Tibial nerve (tissue), 4 donors: ENCODE measurements at places on chromosomes 6 and 20.
A peak's percentile ranks its signal among the peaks of the same experiment; 100 is the strongest.

- DNase-seq = no peak
These were observed 20.2 kb downstream of the COL11A2 start for GRCh38 chr6:33171880-33172687.

DNA sequence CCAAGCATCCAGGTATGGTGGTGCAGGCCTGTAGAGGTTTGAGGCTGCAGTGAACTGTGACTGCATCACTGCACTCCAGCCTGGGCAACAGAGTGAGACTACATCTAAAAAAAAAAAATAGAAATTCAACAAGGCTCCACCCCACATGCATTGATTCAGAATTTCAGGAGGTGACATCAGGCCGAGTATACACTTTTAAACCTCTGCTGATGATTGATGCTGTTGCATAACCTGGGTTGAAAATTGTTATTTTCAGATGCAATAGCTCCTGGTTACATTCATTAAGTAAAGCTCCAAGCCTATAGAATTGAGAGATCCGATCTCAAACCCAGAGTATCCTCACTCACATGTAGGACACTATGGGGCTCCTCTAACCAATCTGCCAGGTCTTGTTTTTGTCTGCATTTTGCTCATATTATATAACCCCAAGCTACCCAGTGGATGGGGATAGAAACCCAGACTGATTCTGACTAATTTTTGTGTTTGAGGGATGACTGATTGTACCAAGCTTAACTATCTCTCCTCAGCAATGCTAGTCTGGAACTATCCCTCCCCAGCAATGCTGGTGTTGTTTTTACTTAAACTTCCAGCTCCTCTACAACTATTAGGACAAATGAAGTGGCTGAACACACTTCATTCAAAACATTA lies 123.5 kb upstream of the PREP start:
- DNase-seq = no peak

DNA sequence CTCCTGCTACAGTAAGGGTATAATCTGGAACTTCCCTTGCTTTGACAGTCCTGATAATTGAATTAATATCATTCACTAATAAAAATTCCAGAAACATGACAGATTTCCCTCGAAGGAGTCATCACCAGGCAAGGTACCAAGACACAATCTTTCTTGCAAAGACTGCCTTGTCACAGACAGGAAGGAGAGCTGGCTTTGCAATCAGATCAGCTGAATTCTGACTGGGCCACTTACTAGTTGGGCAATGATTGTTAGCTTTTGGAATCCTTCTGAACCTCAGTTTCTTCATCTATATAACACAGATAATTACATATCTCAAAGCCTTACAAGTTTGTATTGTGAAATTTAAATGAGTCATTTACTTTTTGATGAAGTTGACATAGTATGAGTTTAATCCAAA lies 344.2 kb downstream of the RFPL4B start:
- DNase-seq = peak; percentile 5

DNA sequence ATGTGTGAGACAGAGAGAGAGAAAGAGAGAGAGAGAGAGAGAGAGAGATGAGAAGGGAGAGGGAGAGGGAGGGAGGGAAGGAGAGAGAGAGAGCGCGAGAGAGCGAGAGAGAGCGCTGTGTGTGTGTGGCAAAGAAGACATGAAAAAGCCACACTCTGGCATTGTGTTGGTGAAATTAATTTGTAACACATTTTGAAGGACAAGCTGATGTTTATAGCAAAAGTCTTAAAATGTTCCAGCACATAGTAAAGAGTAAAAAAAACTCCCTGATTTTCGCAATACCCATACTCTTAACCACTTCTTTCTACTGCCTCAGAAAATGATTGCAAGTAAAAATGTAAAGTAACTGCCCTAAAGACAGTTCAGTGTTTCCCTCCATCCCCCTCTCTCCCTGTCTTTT lies 56.7 kb downstream of the SLC22A1 start:
- no peak for DNase-seq

GRCh38 chr20:33232486-33233072 lies 3.2 kb upstream of the BPIFA1 start:
- DNase-seq = no peak

DNA sequence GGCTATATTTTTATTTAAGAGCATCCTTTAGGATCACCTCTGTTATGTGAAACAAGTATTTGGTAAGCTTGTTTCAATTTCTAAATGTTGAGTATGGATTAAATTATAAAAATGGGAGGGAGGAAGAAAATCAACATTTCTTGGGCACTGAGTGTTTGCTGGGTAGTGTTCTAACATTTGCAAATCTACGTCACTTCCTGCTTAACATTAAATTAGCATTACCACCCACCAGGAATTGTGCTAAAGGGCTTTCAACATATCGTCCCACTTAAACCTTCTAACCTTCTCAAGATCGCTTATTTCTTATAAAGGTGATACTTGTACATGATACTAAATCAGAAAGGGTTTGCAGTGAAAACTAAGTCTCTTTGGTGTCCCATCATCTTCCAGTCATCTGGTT lies 7.9 kb upstream of the TMEM217 start:
- no peak for DNase-seq

DNA sequence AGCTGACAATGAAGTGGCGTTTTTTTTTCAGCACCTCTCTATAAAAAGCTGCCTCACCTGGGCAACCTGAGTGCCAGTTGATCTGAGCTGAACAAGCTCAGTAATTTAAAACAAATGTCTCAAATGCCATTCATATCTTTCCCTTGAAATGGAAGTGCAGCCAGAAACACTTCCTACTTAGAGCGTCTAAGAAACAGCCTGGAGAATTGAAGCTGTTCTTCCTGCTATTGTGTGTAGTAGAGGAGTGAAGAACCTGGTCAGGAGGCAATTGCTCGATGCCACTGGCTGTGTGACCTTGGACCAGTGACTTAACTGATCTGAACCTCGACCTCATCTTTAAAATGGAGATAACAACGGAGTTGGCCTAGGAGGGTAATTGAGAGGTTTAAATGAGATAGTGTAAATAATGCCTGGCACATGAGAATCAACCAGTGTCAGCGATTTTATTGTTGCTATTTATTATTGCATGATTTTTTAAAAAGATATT lies 95.4 kb upstream of the FOXQ1 start:
- DNase-seq = no peak
